ENCODE measurements at places on chromosomes 3 and 15.

DNA sequence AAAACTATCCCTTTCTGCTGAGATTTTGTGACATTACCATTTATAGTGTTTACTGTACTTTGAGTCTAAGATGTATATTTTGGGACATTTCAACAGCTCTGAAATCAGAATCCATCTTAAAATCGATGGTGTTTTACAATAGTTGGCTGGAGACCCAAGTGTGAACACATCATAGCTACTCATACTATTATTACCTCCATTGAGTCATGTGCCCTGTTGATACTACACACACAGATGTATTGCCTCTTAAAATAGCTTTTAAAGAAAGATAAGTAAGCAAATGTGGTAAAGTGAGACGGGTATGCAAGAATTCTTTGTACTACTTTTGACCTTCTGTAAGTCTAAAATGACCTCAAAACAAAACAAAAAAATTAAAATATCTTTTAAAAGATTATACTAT, 6.7 kb downstream of the LMOD3 start:
- DNase-seq = no peak

DNA sequence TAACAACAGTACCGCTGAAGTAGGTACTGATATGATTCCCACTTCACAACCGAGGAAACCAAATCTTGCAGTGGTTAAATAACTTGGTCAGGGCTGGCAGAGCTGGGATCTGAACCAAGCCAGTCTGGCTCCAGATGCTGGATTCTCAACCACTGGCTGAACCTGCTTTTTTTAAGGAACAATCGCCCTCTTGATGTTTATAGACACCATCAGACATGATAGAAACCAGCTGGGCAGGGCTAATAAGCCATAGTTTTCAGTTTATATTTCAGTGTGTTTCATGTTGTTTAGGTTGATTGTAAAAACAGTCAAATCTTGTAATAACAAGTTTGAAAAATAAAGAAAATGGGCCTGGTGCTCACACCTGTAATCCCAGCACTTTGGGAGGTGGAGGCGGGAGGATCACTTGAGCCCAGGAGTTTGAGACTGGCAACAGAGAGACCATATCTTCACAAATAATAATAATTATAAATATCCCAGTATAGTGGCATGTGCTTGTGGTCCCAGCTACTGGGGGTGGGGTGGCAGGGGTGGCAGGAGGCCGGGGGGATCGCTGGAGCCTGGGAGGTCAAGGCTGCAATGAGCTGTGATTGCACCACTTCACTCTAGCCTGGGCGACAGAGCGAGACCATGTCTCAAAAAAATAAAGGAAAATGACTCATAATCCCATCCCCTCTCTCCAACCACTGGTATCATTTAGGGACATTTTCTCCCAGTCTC, 36.7 kb downstream of the XYLB start:
- no peak for DNase-seq

DNA sequence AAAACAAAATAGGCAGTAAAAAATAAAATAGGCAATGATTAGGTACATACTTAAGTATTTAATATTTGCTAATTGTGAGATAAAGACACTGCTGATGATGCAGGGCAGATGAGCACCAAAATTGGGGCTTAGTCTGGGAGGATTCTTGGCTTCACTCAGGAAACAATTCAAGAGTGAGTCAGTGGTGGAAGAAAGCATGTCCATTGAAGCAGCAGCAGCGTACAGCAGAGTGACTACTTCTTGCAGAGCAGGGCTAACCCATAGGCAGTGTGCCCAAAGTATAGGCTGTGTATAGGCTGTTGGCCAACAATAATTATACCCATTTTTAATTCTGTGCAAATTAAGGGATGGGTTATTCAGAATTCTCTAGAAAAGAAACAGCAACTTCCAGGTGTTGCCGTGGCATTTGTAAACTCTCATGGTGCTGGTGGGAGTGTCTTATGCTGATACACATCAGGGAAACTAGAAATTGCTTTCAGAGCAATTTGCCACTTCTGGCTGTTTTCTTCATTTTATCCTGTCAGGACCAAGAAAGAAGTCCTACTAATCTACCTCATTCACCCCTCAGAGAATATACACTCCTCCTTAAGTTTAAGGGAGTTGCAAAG, 317.3 kb upstream of the NAALADL2 start:
- DNase-seq = no peak

DNA sequence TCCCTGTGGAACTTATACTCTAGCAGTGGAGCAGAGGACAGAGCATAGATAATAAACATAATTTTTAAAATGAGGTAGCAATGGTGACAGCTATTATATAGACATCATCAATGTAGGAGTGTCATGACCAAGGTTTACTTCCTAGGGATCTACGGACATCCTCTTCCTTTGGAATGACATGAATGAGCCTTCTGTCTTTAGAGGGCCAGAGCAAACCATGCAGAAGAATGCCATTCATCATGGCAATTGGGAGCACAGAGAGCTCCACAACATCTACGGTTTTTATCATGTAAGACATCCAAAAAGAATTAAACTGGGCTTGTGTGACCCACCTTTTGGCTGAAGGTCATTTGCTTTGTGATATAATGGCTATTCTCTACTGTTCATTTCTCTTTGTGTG, 30.1 kb upstream of the CAPN3 start:
- no peak for DNase-seq

DNA sequence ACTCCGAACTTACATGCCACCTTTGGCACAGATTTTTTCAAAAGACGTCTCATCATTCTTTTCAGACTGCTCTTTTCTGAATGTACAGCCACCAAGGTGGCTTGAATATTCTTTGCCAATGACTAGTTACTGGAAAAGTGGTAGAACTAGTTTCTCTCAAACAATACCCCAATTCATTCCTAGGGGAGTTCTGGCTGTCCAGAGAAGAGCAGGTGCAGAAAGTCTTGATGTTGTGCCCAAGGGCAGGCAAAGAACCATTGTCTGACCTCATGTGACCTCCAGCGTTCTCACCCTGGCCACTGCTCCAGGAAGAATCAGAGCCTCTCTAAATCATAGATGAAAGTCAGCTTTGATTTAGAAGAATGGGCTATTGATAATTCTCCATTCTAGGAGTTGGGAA, 5.5 kb downstream of the LMOD3 start:
- DNase-seq = no peak

GRCh38 chr3:176469694-176470205, 727.5 kb downstream of the TBL1XR1 start:
- no peak for DNase-seq

GRCh38 chr15:35705030-35705883, 159.3 kb upstream of the DPH6 start:
- no peak for DNase-seq

DNA sequence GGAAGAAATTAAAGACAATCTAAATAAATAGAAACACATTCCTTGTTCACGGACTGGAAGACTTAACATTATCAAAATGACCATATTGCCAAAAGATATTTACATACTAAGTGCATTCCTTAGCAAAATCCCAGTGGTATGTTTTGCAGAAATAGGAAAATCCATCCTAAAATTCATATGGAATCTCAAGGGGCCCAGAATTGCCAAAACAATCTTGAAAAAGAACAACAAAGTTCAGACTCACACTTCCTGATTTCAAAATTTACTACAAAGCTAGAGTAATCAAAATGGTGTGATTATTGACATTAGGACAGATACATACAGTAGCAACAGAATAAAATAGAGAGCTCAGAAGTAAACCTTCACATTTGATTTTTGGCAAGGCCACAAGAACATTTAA, 515.5 kb downstream of the OCA2 start:
- DNase-seq = no peak

DNA sequence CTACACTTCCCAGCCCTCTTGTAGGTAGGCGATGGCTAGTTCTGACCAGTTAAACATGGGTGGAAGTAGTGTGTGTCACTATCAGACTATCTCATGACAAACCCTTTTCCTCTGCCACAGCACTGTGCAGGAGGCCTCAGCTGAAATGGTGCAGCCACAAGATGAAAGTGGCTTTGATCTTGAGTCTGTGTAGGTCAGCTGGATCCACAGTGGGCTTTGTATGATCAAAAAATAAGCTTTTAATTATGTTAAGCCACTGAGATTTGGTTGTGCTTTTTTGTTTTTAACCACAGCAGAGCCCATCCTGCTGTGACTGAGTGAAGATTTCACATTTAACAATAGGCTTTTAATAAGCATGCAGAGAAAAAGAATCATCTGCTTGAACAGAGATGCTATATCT, 19.7 kb downstream of the RCN2 start:
- no peak for DNase-seq

- no peak for DNase-seq
Measured at GRCh38 chr3:67683522-67683921, 29.1 kb upstream of the SUCLG2 start.

GRCh38 chr3:132265488-132265887, 51.7 kb upstream of the ACP3 start:
- no peak for DNase-seq

- DNase-seq = no peak
Measured at GRCh38 chr15:46956456-46956855, 760.8 kb upstream of the SEMA6D start.

DNA sequence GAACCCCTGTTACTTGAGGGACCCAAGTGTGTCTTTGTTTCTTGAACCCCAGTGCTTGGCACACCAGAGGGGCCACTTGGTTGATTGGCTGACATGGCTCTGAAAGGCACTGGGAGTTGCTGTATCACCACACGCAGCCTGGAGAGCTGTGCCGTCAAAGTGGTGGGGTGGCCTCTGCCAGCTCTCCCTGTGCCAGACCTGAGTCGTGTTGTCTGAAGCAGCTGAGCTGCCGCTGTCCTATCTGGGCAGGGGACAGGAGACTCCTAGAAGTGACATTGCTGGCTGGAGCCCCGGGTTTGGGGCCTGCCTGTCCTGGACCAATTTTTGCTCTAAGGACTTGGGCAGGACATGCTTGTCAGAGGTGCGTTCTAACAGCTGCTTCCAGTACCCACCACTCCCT, 5.5 kb upstream of the SNX22 start:
- DNase-seq = no peak

DNA sequence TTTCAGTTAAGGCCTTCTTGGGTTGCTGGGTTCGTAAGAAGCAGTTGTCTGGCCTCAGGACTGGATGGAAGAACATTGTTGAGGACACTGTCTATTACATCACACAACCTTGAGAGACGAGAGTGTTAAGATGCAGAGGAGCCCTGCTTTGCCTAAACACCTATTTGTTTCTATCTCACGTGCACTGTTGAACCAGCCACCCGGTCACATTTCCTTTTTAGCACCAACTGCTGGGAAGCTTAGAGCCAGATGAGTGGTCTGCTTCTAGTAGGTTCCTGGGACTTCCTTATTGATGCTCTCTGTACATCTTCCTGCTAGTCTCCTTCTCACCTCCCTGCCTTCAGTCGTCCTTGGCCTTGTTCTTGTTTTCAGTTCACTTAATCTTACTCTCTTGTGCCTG, 22.3 kb downstream of the CAND2 start:
- no peak for DNase-seq

- DNase-seq = no peak
Measured at GRCh38 chr3:81544385-81544784, 217.1 kb downstream of the GBE1 start.

DNA sequence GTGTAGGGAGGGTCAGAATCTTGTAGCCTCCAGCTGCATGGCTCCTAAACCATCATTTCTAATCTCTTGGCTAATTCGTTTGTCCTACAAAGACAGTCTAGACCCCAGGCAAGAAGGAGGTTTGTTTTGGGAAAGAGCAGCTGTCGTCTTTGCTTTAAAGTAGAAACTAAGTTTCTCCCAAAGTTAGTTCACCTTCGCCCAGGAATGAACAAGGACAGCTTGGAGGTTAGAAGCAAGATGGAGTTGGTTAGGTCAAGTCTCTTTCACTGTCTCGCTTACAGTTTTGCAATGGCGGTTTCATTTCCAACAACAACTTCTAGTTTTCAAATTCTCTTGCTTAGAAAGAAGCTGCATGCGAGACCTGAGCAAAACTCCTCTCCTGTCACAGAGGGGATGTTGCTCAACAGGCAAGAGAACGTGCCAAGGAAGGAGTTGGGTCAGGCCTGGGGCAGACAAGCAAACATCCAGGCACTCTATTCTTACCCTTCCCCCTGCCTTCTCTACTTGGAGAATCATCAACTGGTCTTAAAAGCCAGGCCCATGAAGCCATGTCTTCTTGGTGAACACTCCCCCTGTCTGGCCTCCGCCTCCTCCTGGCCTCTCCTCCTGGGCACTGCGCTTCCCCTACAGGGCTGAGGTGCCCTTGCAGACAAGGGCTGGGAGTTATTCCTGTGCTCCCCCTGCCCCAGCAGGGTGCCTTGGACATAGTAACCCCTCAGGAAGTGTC, 57.6 kb downstream of the TMEM44 start:
- no peak for DNase-seq

- no peak for DNase-seq
Measured at GRCh38 chr3:56303487-56303886, 164.8 kb downstream of the ERC2 start.

DNA sequence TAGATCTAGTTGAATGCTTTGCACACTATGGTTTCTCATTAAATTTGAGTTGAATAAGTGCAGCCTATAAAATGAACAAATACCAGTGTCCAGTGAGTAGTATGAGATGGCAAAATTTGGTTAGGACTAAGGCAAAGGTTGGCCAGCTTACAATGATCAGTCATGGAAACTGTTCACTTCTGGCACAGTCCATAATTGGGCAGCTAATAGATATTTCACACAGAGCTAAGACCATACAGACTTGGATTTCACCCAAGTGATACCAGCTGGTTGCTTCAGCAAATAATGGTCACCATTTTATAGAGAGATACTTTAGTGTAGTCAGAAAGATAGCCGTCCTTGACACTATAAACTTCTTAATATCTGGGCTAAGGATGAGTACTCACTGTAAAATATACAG, 15.7 kb downstream of the GAP43 start:
- no peak for DNase-seq

DNA sequence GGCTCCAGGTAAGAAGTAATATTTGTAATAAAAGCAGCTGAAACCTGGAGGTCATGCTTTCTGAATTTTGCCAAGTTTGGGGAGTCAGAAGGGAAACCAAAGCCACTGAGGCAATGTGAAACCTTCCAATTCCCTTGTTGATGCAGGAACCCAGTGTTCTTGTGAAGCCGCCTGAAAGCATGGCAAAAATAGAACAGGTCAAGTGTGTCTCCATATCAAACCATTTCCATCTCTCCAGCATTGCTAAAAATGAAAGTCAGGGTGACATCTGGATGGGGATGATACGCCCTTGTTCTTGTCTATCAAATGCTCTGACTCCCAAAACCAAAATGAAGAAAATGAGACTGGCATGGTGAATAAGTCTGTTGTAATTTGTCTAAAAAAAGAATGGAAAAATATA, 362.5 kb downstream of the VPS13C start:
- no peak for DNase-seq

Measured in activated CD4-positive, alpha-beta T cell treated with anti-CD3 and anti-CD28 coated beads for 24 hours (primary cell).